ENCODE measurements at places on chromosomes 12 and 14.

DNA sequence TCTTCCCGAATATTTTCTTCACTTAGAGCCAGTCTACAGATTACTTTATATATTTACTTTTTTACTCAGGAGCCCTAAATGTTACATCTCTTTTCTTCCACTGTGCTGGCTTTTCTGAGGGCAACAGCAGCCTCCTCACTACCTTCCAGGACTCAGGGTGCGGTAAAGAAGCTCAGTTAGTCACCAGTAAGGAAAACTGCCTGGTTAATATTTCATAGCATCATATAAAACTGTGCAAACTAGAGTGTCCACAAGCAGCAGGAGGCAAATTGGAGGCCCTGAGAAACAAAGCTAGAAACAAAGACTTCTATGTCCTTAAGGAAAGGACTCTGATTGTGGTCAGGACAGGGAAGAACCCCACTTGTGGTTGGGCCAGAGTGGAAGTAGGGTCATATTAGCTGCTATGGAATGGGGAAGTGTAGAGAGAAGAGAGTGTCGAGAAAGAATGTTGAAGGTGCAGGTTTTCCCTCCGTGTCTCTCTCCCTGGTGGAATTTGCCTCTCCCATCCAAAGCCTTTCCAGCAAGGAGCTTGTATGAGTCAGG, 220.1 kb downstream of the SLC15A4 start:
- DNase-seq = no peak

GRCh38 chr12:59115526-59115925, 195.2 kb upstream of the LRIG3 start:
- no peak for DNase-seq

GRCh38 chr14:68977180-68977717, 1.9 kb downstream of the ACTN1 start:
- DNase-seq = no peak

GRCh38 chr12:90959032-90959431, 4.1 kb upstream of the CCER1 start:
- DNase-seq = no peak

DNA sequence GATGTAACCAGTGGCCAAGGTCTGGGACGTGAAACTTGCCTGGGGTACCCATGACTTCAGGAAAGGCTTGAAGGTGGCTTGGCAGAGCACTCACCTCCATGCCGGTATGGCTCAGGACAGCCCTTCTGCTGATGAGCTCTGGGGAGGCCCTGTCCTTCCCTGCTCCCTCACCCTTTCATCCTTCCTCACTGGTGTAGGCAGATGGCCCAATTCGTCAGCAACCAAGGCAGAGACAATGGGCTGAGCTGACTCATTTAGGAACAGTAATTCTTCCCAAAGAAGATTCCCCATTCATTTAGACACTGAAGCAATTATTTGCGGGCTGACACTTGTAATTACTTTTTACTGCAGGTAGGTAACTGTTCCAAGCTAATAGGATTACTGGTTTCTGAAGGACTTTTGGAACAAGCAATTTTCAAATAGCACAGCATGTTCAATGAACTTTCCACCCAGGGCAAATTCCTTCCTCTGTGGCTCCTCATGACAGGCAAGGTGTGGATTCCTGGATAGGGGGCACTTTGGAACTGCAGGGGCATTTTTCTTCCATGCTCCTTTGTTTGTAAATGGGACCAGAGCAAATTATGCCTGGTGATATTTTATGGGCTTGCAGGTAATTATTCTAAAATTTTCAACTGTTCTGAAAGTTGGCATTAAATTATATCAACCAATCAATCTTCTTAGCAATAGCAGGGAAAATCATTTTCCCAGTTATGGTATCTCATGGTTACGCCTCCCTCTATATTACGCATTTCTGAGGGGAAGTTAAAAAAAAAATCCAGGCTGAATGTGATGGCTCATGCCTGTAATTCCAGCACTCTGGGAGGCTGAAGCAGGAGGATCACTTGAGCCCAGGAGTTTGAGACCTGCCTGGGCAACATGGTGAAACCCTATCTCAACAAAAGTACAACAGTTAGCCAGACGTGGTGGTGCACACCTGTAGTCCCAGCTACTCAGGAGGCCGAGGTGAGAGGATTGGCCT, 24.1 kb upstream of the NRDE2 start:
- no peak for DNase-seq

DNA sequence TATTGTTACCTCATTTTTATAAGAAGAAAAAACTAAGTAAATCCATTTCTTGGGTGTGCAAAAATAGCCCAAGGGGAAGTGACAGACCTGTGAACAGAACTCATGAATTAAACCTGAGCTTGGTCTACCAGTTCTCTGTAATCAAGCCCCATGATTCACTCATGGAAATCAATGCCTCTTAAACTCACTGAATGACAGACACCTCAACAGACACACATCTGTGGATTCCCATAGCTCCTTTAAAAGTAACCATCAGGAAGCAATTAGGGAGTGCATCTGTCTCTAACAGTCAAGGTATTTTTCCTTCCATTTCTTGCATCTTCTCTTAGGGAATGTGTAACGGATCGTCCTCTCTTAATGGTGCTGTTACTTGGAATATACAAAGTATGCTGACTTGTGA, 215.0 kb upstream of the EEA1 start:
- no peak for DNase-seq

GRCh38 chr12:109732321-109733305, 19.0 kb downstream of the FAM222A start:
- no peak for DNase-seq

DNA sequence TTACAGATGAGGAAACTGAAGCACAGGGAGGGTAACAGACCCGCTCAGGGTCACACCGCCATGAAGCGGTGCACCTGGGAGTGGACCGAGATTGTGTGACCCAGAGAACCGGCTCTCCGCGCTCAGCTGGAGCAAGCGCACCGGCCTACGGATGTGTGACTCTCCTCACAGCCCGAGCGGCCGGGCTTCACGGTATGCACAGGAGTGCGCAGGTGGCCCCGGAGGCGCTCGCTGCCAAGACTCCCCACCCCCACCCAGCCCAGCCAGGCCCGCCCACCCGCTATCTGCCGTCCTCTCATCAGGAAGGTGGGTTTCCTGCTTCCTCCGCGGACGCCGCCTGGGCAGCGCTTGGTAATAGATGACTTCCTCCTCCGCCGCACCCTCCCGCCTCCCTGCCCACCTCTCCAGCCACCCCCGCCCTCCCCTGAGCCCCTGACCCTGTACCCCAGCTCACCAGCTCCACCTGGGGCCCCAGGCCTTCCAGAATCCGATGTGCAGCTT, 110.7 kb downstream of the NCOR2 start:
- no peak for DNase-seq

DNA sequence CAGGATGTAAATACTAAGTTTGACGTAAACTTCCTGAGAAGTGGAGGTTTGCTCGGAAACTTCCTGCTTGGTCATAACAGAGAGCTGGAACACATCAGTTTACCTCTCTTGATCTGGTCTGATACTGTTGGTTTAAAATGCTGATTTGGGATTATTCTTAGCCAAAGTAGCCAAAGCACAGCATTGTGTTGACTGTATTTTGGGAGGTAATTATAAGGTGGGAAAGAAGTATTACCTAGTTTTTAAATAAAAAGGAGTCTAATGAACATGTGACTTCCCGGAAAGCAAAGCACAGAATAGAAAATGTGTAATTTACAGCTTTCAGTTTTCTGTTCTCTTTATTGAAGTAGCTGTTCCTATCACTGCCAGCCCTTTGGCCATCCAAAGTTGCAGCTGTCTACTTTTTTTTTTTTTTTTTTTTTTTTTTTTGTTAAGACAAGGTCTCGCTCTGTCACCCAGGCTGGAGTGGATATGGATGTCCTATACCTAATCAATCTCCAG, 52.2 kb upstream of the SRP54 start:
- no peak for DNase-seq

GRCh38 chr12:4441355-4442335, 4.0 kb downstream of the FGF6 start:
- no peak for DNase-seq

DNA sequence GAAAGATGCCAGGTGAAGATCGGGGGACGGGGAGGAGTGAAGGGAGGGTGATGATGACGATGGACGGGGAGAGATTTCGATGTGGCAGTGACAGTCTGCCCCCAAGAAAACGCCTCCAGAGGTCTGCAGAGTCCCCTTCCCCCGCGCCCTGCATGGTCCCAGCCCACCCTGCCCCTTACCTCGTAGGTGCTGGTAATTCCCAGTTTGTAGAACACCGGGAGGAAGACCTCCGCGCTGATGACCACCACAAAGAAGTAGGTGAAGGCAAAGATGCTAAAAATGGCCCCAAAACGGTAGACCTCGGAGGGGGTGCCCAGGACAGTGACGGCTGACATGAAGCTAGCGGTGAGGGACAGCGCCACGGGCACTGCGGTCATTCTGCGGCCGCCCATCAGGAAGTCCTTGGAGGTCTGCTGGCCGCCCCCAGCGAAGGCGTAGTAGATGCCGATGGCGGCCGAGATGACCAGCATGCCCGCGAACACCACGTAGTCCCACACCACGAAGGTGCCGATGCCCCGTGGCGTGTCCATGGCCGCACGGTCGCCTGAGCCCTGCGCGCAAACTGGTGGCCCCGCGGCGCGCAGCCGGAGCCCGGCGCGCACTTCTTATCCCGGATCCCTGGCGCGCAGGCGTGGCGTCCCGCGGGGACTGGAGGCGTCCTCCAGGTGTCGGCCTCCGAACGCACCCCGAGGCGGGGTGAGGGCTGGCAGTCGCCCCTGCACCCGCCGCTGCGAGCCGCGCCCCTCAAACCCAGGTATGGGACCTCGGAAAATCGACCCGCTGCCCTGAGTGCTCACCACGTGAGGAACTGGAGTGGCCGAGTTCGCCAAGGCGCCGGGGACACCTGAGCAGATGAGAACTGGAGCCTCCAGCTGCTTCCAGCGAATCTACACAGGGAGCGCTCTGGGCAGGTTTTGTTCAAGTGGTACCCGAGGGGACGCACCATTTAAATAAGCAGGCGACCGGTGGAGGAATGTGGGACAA, at the start of gene SLC5A8:
Gene SLC5A8, minus strand, starts transcription at position 920 of the 984 bp plus-strand sequence. Its CDS starts 390 bp downstream, at position 530.
- DNase-seq = peak; percentile 30
